ENCODE measurements at places on chromosomes 7 and 10.

- no peak for DNase-seq
Observed at GRCh38 chr10:131350245-131350644, 38.7 kb upstream of the TCERG1L start.

GRCh38 chr10:43689618-43689954, 40.9 kb upstream of the ZNF32 start:
- DNase-seq, result peak; percentile 50

GRCh38 chr10:53025172-53025711, 252.7 kb upstream of the MBL2 start:
- DNase-seq, result no peak

DNA sequence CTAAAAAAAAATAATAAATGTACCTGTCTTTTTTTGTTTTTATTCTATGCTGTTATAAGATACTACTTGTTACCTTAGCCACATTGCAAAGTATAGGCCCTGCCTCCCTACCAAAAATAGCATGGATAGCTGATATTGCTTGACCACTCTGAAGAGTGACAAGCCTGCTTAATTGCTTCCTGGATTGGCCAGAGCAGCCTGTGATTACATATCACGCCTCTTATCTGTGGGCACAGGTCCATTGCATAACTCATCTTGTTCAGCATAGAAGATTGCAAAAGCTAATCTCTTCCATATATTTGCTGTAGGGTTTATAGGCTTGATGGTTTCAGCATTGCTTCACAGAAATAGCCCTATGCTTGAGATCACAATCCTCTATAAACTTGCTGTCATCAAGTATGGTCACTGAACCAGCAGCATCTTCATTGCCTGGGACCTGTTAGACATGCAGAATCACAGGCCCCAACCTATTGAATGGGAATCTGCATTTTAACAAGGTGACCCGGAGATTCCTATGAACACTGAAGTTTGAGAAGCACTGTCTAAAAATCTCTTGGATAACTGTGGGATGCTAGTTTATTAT, 280.8 kb upstream of the CDC14C start:
- no peak for DNase-seq

- peak; percentile 84 for DNase-seq
Observed at GRCh38 chr7:1086588-1087464, 1.1 kb upstream of the GPER1 start.

- DNase-seq, result no peak
Observed at GRCh38 chr7:70695795-70696083, 436.2 kb upstream of the GALNT17 start.

DNA sequence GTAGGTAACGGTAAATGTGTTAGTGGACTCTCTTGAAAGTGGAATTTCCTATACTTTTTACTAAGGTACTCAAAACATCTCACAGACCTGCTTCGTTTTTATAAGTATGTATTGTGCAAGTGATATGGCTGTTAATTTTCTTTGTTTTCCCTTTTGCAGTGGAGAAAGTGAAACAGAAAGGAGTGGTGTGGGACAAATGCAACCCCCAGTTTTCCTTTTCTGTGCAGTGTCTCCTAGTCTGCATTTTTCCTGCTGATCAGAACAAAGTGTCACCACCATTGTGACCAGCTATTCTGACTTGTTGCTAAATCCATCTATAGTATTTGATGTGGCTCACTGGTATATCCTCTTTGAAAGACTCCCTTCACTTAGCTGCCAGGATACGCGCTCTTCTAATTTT, 410.0 kb downstream of the EXOC4 start:
- no peak for DNase-seq

DNA sequence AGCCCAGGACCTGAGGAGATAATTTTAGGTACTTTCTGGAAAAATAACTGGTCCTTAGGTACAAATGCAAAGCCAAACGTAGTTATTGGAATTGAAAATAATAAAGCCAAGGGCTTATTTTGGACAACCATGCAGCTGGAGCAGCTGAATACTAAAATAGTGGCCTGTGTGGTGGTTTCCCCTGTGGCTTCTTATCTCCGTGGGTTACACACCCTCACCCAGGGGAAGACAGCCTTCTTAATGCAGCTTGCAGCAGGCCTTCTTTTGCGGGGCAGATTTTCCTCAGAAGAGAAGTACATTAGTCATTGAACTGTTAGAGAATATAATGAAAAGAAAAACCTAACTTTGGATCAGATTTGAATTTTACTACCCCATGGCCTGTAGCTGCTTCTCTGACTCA, 133.5 kb downstream of the ST7 start:
- no peak for DNase-seq

DNA sequence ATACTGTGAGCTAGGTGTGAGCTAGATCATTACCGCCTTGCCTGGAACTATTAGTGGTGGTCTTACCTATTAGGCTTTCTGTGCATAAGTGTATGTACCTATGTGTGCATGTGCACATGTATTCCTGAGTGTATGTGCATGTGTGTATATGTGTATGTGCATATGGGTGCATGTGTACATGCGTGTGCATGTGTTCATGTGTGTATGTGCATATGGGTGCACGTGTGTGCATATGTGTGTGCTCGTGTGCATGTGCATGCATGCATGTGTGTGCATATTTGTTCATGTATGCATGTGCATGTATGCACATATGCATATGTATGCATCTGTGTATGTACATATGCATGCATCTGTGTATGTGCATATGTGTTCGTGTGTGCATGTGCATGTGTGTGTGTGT, 508.3 kb upstream of the ADARB2 start:
- no peak for DNase-seq

DNA sequence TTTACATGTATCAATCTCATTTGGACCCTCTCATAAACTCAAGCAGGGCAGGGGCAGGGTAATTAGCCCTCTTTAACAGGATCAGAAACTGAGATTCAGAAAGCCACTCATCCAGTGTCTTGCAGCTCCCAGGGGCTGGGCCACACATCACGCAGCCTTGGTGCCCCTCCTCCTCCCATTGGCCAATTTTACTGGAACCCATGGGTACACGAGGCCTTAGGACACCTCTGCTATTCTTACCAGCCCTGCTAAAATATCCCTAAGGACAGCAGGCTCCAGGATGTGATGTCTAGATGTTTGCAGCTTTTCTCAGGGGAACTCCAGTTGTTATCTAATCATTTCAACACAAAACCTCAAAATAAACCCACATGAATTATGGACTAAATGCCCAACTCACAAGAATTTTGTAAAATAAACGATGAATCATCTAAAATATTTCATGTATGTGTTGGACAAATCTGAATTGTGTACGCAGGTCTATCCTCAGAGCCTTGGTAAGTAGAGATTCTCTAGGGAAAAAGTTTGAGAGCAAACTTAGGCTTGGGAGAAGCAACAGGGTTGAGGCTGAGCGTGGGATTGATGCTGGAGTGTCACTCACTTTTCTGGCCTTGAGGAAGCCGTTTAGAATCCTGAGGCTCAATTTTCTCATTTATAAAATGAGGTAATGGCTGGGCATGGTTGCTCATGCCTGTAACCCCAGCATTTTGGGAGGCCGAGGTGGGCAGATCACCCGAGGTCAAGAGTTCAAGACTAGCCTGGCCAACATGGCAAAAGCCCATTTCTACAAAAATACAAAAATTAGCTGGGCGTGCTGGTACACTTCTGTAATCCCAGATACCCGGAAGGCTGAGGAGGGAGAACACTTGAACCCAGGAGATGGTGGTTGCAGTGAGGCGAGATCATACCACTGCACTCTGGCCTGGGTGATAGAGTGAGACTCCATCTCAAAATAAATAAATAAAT, 69.7 kb upstream of the TNS3 start:
- peak; percentile 85 for DNase-seq

DNA sequence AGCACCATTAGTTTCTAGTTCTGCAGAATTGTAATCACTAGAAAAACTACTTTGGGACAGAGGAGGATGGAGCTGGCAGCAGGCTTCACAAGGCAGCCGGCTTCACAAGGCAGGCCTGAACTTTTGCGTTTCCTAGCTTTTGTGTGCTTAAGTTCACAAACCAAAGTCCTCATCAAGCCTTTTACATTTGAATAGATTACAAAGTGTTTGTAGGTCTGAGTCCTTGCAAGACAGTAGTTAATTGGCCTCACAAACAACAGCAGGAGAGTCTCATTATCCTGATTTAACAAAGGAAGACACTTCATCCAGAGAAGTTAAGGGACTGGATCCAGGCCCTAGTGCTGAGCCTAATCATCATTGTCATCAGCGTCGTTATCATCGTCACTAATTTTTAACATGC, 147.8 kb upstream of the AUTS2 start:
- no peak for DNase-seq

- DNase-seq, result no peak
Observed at GRCh38 chr7:142647749-142648148, 101.5 kb upstream of the PRSS1 start.

DNA sequence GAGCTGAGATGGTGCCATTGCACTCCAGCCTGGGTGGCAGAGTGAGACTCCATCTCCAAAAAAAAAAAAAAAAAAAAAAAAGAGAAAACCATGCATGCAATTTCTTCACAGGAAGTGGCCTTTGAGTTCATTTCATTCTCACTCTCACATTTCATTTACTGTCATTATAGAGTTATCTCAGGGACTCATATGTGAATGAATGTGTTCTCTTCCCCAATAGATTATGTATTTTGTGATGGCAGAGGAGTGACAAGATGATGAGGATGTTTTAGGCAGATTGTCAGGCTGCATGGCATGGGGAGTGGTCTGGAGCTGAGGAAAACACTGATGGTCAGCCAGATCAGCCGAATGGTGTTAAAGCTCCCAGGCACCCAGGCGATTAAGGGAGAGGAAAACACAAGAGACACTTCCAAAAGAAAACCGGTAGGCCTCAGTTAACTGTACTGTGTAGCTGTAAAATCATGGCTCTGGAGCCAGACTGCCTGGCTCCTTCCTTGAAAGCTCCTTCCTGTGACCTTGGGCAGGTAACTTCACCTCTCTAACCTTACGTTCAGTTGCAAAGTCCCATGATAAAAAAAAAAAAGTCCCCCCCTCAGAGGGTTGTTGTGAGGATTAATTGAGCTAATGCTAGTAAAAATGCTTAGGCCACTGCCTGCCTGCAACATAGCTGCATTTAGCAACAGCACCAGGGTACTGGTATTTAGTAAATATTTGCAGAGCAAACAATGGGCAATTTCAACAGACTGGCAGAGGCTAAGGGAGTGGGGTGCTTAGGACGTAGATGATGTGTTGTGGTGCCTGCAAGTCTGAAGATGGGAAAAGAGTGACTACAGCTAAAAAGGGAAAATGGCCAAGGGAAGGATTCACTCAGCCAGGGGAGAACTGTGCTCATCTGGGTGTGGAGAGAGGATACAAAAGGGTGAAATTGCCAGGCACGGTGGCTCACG, 6.9 kb downstream of the FRAT2 start:
- DNase-seq, result no peak

- DNase-seq, result no peak
Observed at GRCh38 chr7:30451539-30452279, 26.9 kb downstream of the NOD1 start.

DNA sequence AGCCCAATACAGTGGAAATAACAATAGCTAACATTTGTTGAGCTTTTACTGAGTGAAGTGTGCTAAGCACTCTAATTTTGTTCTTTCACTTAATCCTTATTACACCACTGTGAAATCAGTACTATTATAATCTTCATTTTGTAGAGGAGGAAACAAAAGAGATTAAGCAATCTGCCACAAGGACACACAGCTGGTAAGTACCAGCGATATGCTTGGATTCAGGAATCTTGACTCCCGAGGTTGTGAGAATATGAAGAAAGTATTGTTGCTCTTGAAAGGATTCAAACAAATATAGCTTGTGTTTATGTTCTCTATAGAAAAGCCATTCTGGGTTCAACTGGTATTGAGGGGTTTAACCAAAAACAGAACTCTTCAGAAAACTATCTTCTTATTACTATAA, 93.7 kb upstream of the HECTD2 start:
- DNase-seq, result no peak

GRCh38 chr7:3304131-3304530, 3.1 kb downstream of the SDK1 start:
- no peak for DNase-seq

DNA sequence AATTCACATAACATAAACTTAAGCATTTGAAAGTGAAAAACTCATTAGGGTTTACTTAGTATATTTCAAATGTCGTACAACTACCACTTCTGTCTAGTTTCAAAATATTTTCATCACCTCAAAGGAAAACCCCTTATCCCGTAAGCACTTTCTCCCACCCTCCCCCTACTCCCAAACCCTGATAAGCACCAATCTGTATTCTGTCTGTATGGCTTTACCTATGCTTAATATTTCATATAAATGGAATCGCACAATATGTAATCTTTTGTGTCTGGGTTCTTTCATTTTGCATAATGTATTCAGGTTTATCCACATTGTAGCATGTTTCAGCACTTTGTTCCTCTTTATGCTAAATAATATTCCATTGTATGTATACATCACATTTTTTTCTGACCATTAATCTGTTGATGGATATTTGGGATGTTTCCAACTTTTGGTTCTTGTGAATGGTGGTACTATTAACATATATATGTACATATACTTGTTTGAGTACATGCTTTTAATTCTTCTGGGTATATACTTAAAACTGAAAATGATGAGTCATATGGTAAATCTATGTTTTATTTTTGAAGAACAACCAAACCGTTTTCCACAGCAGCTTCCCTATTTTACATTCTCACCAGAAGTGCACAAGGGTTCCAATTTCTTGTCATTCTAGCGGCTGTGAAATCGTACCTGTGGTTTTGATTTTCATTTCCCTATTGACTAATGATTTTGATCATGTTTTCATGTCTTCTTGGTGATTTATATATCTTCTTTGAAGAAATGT, 6.2 kb upstream of the STARD3NL start:
- DNase-seq, result no peak

DNA sequence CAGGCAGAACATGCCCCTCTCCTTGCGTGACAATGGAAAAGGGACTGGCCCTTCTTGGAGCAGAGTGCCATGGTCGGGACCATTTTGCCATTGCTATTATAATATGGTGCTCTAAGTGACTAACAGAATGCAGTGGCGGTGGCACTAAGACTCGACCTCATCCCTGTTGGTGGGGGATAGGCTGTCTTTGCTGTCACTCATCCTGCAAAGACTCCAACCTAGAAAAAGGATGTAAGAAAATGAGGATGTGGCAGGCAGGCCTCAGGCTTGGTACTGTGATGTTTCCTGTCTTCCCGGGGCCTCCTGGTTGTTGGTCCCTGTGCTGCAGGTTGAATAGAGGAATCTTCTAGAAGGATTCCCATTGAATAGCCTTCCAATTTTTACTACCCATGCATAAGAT, 18.6 kb downstream of the BLNK start:
- DNase-seq, result no peak

DNA sequence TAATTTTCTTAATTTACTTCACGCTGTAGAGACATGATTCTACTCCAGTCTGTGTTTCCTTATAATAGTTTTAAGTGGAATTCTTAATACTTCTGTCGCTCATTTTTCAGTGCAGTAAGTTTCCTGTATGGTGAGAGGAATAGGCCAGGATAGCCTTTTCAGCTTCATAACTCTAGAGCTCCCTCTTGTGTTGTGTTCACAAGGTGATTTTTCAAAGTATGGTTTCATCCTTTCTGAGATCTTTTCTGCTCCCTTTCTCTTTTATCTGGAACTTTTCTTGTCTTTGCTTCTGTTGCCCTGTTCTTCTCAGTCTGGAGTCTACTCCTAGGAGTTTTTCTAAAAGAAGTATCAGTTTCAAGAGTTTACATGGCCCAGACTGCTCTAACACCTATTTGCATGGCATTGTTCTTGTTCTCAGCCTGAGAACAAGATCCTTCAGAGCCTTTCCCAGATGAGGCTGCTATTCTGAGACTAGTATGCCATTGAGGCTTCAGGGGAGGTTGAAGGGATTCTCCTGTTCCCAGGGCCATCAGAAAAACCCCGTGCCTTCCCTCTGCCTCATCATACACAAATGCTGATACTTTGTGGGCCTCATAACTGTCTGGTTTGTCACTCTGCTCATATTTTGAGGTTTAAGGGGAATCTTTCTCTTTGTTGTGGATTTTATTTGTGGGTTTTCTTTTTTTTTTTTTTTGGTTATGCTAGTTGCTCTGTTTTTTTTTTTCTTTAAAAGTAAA, 21.8 kb downstream of the NET1 start:
- peak; percentile 66 for DNase-seq

Measured in AG08395 (cell line).